ENCODE measurements at places on chromosomes 13 and 19.
A peak's percentile ranks its signal among the peaks of the same experiment; 100 is the strongest.

GRCh38 chr13:100600915-100601314 is 12.3 kb upstream of the GGACT start:
- DNase-seq: no peak

GRCh38 chr19:2150794-2151338 is 500 bp downstream of the AP3D1 start:
- DNase-seq: no peak

DNA sequence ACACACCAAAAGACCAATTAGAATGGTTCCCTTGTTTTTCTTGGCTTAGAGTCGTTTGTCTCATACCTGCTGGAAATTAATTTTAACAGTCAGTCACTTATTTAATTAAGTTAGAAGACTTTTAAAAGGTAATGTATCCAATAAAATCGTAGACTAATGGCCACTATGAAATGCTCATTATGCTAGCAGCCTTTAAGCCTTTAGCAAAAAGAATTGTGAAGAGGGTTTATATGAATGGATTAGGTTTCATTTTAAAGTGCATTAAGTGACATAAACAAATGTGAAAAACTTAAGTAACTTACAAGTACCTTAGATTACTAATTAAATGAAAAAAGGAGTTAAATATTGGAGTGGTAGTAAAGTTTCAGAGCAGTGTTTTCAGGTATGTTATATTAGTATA is 139.6 kb downstream of the RXFP2 start:
- DNase-seq: no peak

DNA sequence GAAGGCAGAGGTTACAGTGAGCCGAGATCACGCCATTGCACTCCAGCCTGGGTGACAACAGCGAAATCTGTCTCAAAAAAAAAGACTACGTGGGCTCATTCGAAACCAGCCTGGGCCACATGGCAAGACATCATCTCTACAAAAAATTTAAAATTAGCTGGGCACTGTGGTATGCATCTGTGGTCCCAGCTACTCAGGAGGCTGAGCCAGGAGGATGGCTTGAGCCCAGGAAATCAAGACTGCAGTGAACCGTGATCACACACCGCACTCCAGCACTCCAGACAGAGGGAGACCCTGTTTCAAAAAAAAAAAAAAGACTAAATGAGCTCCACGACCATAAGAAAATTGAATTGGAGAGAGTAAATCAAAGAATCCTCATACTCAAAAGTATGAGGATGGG is 53.1 kb downstream of the SLC7A1 start:
- no peak for DNase-seq

GRCh38 chr13:73198991-73199411 is 140.2 kb downstream of the KLF5 start:
- no peak for DNase-seq

GRCh38 chr13:55345224-55345623 is 1795.5 kb upstream of the PRR20A start:
- no peak for DNase-seq

- no peak for DNase-seq
Measured at GRCh38 chr19:16257509-16258002, 59.8 kb downstream of the AP1M1 start.

GRCh38 chr19:13460045-13460444 is 46.2 kb downstream of the CACNA1A start:
- DNase-seq: no peak

- DNase-seq: no peak
Measured at GRCh38 chr13:100365680-100366079, 222.9 kb downstream of the GGACT start.

DNA sequence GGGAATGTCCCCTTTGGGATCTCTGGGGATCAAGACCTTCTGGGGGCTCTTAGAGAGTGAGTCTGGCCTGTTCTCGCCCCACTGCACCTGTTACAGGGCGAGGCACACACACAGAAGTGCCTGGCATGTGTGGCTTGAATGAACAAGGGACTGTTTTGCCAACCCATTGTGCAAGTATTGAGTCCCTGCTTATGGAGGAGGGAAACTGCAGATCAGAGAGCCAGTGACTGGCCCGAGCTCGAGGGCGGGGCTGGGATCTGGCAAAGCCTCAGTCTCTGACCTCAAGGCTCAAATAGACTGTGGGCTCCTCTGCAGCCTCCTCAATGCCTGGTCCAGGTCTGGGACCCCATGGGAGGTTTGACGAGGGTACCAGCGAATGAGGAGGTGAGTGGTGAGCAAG is 5.5 kb downstream of the RAVER1 start:
- DNase-seq: no peak

- no peak for DNase-seq
Measured at GRCh38 chr13:40452038-40452666, 214.3 kb downstream of the FOXO1 start.

DNA sequence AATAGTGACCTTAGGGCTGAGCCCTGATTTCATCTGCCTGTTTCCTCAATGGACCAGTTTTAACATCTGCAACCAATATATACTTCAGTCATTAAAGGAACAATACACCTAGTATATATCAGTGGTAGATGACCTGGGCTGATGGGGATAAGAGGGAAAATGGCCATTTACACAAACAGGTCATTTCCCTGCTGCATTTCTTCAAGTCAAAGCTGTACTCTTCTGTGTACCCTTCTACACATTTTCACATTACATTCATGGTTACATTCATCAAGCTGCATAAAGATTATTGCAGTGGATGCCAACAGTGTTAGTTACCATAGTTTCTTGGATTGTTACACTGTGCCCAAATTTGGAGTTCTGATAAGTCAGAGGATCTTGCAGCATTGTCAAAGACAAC is 81.2 kb upstream of the RAP2A start:
- no peak for DNase-seq

DNA sequence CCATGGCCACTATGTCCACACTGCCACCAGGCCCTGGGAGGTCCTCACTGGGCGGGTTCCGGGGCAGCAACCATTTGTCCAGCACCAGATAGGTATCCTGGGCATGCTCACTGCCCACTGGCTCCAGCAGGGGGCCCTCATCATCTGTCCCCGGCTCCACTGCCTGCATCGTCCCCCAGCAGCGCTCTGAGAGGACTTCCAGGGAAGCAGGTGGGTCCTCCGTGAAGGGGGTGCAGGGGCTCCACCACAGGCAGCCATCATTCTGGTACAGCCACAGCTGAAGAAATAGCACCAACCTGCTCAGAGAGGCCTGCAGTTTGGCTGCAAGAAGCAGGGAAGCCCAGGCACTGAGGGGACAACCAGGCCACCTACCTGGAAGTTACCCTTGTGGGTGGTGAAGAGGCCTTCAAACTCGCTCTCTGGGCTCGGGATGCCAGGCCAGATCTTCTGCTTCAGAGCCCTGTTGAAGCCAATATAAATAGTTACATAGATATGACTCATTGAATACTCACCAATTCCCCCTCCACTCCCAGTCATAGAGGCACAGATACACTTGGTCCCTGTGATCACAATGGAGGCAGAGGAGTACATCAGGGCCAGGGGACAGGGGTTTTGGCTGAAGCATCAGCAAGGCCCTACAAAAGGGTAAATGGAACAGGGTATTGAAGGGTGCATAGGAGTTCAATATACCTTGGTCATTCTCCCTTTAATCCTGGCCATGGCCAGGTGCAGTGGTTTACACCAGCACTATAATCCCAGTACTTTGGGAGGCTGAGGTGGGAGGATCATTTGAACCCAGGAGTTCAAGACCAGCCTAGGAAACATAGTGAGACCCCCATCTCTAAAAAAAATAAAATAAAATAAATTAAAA is 4.1 kb downstream of the SWSAP1 start:
- no peak for DNase-seq

GRCh38 chr13:42594481-42595252 is 20.7 kb downstream of the TNFSF11 start:
- DNase-seq: no peak

GRCh38 chr13:109737606-109738005 is 48.8 kb downstream of the IRS2 start:
- peak; percentile 26 for DNase-seq

GRCh38 chr13:30408319-30409101 is 13.8 kb upstream of the UBE2L5 start:
- DNase-seq: peak; percentile 89

DNA sequence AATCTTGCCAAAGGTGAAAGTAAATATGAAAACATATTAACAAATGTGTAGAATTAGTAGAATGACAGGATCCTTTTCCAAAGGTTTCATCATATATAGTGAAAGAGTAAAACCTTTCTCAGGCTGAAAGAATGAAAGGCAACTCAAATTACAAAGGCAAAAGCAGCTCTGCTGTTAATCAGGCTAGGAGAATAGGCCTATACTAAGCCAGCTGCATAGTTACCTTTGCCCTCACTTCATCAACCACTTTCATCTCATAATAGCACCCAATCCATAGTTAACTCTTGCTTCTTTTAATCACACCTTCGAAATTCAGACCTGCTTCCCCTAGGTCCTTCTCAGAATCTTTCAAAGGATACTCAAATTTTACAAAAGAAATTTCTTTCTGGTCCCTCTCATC is 1167.6 kb upstream of the ATXN8OS start:
- no peak for DNase-seq

GRCh38 chr19:38841180-38841766 is 8.5 kb downstream of the HNRNPL start:
- DNase-seq: no peak

- no peak for DNase-seq
Measured at GRCh38 chr19:14003251-14004055, 2.7 kb downstream of the RFX1 start.

DNA sequence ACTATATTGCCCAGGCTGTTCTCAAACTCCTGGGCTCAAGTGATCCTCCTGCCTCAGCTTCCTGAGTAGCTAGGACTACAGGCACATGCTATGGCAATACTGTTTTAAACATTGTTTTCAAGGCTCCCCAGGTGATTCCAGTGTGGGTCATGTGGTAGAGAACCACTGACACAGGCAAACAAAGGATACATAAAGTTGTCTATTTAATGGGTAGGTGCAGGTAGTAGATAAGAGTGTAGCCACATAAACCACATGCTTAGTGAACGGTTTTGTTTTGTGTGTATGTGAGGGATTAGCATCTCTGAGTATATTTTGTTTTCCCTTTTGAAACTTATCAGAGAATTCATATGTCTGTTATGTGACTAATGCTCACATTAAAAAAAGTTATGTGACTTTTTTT is 36.7 kb downstream of the USPL1 start:
- no peak for DNase-seq

- DNase-seq: no peak
Measured at GRCh38 chr13:71610876-71611275, 256.1 kb downstream of the DACH1 start.

- DNase-seq: peak; percentile 4
Measured at GRCh38 chr19:58001895-58002369, 688 bp downstream of the ZNF606 start.

DNA sequence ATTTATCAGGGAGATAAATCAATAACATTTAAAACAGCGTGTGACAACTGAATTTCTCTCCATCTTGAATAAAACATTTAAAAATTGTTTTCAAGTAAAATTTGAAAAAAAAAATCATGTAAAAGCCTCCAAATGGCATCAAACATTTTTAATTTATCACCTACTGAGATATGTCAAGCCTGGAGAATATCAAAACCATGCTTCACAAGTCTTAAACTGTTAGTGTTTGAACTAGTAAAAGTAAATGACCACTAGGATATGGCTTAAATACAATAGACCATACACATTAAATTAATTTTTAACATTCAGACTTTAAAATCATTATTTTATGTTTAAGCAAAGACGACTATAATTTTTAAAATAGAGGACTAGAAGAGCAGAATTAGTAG is 281.9 kb downstream of the DCLK1 start:
- no peak for DNase-seq

DNA sequence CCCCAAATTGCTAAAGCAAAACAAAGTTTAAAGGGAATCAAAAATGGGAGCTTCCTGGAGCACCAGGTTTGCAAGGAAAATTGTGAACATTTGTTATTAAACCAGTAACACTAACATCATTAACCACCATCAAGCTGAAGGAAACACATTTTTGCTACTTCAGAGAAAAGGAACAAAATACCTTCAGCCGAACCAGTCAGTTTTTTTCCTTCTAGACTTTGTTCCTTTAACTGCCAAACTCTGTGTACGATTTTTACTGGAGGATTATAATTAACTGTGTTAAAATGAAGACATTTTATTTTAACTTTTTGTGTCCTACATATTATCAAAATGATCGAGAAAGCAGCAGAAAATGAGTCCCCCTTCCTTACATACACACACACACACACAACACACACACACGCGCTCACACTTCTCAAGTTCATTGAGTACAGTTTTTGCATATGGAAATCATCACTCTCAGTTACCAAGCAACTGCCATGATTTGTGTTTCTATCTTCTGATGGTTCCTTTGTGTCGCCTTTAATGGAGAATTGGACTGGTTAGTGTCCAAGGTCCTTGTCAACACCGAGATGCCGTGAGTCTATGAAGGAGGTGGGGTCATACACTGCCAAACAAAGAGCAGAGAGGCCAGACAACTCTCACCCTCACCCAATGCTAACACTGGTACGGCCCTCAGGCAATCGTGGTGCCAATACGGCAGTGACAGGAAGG is 9.8 kb upstream of the SERP2 start:
- DNase-seq: no peak

DNA sequence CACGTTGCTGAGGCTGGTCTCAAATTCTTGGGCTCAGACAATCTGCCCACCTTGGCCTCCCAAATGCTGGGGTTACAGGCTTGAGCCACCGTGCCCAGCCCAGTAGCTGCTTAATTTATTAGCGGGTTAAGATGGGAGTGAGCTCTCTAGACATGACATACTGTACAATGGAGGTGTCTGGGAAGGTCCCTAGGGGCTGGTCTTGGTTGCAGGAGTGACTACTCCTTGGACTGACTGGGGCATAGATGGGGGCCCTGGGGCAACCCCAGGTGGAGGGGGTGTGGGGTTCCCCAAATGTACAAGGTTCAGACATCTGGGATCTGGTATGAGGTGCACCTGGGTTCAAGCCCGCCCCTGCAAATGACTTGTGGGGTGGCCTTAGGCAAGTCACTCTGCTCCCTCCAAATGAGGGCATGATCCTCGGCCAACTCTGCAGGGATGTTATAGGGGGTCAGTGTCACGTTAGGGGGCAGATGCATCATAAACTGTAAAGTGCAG is 12.8 kb downstream of the CIB3 start:
- DNase-seq: no peak

DNA sequence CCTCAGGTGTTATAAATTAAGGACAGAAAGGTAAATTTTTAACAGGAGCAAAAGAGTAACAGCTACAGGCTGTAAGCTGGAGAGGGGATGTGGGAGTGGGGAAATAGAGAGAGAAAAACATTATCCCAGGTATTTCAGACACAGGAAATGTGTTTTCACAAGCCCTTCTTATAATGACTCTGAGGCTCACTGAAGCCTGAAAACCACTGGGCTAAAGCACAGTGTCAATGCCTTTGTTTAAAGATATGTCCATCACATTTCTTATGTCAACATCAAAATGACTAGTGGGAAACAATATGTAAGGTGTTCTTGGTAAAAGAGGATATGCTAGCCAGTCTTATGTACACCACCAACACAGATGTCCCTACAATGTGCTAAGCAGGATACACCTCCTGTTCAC is 365.9 kb downstream of the FGF14 start:
- DNase-seq: no peak

- no peak for DNase-seq
Measured at GRCh38 chr19:47886010-47886559, at the start of gene SULT2A1. TSS of gene SULT2A1 (minus strand) at chr19:47886315. CDS start at chr19:47886257, 58 bp downstream.

GRCh38 chr13:114107686-114108081 is 24.7 kb downstream of the RASA3 start:
- no peak for DNase-seq

- DNase-seq: no peak
Measured at GRCh38 chr13:32811297-32811800, 204.9 kb upstream of the KL start.

- DNase-seq: no peak
Measured at GRCh38 chr13:28533125-28533436, 38.2 kb upstream of the FLT1 start.

All from stimulated activated CD4-positive, alpha-beta T cell treated with anti-CD3 and anti-CD28 coated beads, TNF-alpha, amount 100 ng/mL, for 24 hours (primary cell).